A549 (cell line): ENCODE measurements at places on chromosomes 2 and 18.

GRCh38 chr18:13003466-13003896 is 12.3 kb downstream of the CEP192 start:
- DNase-seq: peak; percentile 86

DNA sequence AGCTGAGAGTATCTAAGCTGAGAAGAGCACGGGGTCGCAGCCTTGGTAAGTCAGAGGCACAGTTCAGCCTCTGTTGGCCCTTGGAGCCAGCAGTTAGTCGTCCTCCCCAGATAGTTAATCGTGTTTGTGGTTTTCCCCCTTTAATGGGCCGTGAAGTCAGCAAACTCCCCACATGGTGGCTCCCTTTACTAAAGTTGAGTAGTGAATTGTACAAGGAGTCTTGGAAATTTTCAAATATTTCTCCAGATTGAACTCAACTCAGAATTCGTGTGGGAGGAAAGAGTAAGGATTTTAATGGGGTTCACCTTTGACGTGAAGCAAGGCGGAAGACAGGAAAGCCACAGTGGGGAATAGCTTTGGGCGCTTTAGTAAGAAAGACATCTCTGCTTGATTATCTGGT is 2.4 kb upstream of the ADCYAP1 start:
- no peak for DNase-seq

DNA sequence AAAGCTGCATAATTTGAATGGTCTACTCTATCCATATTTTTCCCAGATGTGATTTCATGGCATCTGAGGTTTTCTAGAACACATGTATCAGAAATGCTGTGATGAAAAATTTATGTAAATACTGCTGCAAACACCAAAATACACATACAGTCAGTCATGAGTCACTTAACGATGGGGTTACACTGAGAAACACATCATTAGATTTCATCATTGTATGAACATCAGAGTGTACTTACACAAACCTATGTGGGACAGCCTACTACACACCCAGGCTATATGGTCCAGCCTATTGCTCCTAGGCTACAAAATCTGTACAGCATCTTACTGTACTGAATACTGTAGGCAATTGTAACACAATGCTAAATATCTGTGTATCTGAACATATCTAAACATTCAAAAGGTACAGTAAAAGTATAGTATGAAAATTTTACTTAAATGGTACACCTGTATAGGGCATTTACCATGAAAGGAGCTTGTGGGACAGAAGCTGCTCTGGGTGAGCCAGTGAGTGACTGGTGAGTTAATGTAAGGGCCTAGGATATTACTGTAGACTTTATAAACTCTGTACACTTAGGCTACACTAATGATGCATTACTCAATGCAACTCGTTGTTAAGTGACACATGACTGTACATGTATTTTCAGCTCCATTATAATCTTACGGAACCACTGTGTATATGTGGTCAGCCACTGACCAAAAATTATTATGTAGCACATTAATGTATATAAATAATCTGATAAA is 33.5 kb downstream of the PNO1 start:
- DNase-seq: peak; percentile 72

DNA sequence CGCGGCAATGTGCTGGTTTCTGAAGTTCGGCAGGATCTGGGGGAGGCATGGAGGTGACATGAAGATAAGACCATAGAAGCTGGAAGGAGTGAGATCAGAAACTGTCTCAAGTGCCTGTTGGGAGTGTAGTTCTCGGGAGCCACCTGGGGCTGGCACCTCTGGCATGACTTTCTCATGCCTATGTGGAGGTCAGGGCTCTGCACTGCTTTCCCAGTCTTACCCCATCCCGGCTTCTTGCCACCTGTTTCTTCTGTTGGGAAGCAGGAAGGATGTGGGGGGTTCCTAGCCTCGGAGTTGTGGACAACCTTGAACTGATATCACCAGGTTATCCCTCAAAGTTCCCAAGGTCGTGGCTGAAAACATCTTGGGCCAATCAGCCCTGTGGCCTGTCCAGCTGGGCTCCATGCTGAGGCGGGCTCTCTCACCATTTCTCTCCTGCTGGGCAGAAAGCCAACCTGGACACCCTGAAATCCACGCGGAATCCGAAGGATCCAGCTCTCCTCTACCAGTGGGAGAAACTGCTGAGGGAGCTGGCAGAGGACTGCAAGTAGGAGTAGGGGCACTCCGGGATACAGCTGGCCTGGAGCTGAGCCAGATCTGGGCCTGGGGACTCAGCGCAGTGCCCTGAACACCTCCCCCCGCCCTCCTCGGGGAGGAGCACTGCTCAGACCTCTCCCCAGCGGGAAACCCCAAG is 42.5 kb downstream of the FER1L5 start:
- DNase-seq: no peak

GRCh38 chr2:54677476-54678265 is 45.8 kb upstream of the EML6 start:
- no peak for DNase-seq

- DNase-seq: no peak
Measured at GRCh38 chr2:236261452-236261851, 2.8 kb downstream of the ASB18 start.

GRCh38 chr2:15890936-15891905 is 49.1 kb upstream of the MYCN start:
- peak; percentile 18 for DNase-seq

- no peak for DNase-seq
Measured at GRCh38 chr2:68762100-68762499, 27.5 kb downstream of the ARHGAP25 start.

DNA sequence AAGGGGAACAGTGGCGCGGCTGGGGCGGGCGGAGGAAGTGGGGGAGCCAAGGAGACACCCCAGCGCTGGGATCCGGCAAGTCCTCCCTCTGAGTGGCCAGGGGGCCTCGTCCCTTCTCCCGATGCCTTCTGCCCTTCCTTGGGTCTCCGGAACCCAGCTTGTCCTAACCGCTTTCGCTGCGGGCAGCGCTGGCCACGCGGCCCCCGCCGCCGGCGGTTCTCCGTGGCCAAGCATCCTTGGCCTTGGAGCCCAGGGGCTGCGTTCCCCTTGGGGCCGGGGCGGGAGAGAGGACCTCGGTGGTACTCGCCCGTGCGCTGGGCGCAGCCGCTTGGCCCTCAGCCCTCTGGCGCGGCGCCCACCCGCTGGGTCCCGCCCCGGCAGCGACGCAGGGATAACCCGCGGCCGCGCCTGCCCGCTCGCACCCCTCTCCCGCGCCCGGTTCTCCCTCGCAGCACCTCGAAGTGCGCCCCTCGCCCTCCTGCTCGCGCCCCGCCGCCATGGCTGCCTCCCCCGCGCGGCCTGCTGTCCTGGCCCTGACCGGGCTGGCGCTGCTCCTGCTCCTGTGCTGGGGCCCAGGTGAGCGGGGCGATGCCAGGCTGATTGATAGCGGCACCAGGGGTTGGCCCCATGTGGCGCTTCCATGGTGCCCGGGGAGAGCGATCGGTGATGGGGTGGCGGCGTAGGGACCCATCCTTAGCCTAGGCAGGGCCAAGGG is 128.7 kb downstream of the UXS1 start:
- DNase-seq: no peak

GRCh38 chr2:186531257-186531775 is 45.3 kb downstream of the ZC3H15 start:
- no peak for DNase-seq

DNA sequence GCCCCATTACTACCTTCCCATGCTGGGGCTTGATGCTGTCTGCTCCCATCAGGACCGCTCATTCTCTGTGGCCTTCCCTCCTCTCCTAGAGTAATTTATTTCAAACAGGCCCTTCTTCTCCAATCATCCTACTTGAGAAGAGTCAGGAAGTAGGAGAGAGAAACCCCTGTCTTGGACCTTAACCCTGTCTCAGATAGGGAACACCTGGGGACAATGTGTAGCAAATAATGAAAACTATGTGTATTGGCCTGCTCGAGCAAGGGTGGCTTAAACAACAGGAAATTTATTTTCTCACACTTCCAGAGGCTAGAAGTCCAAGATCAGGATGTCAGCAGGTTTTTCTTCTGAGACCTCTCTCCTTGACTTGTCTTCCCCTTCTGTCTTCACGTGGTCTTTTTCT is 26.6 kb upstream of the NEMP2 start:
- no peak for DNase-seq

DNA sequence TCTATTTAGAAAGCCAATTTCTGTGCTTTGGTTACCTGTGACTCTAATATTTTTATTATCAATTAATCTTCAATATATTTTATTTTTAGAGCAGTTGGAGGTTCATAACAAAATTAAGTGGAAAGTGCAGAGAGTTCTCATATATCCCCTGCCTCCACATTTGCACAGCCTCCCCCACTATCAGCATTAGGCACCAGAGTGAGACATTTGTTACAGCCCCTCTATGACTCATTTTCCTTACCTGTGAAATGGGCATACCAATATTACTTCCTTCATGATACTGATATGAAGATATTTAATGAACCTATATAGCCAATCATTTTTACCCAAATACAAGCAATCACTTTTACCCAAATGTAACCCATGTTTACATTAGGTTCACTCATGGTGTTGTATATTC is 34.0 kb upstream of the CYTIP start:
- no peak for DNase-seq

- peak; percentile 28 for DNase-seq
Measured at GRCh38 chr2:54524226-54524991, 68.3 kb downstream of the SPTBN1 start.

GRCh38 chr2:197358931-197359330 is 48.4 kb upstream of the ANKRD44 start:
- no peak for DNase-seq

GRCh38 chr2:101329026-101329425 is 20.5 kb upstream of the RNF149 start:
- DNase-seq: no peak

DNA sequence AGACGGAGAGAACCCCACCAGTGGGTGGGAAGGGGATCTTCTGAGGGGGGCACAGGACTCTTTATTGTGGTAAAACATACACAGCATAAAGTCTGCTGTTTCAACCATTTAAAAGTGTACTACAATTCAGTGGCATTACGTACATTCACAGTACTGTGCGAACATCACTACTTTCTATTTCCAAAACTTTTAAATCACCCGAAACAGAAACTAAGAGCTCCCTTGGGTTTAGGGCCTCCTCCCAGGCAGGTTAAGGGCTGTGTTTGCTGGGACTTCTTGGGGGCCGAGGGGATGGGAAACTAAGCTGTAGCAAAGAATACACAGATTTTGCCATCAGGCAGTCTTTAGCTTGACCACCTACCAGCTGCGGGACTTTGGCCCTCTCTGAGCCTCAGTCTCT is 242.0 kb downstream of the HAUS1 start:
- DNase-seq: no peak

GRCh38 chr2:204686406-204686805 is 141.1 kb downstream of the PARD3B start:
- DNase-seq: no peak

- no peak for DNase-seq
Measured at GRCh38 chr2:43332653-43333052, 106.2 kb upstream of the ZFP36L2 start.

GRCh38 chr2:69166812-69167468 is 154.0 kb downstream of the ANTXR1 start:
- DNase-seq: no peak

- no peak for DNase-seq
Measured at GRCh38 chr2:171882089-171882769, 11.8 kb downstream of the SLC25A12 start.

- DNase-seq: no peak
Measured at GRCh38 chr2:168635065-168635577, 167.3 kb upstream of the NOSTRIN start.

- DNase-seq: no peak
Measured at GRCh38 chr2:98388601-98389250, 42.5 kb downstream of the CNGA3 start.

DNA sequence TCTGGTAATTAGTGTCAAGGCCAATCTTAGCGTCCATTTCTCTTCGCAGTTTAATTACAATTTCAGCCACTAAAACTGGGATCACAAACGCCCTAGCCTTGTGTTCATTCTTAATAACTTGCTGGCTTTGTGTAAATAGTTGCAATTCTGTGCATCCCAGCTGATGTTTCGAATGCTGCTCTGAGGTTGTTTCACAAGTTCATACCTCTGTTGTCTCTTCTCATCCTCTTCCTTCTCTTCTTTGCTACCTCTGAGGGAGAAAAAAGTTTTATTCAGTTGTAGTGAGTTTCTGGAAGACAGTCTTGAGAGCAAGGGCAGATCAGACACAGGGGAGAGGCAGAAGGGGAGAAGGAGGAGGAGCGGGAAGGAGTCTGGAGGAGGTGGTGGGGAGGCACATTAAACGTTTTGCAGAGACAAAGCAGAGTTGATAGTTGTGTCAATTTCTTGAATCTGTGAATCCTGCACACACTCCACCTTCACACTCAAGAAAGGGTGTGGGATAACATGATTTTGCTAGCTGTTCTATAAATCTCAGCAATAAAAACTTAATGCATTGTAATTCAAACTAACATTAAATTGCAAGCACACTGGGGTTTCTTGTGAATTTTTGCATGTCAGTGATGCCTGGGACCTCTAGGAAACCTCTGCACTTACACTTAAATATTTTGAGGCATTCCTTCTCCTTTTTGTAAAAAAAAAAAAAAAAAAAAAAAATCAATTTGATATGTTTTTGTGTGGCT is 6.8 kb downstream of the MEIS1 start:
- no peak for DNase-seq

DNA sequence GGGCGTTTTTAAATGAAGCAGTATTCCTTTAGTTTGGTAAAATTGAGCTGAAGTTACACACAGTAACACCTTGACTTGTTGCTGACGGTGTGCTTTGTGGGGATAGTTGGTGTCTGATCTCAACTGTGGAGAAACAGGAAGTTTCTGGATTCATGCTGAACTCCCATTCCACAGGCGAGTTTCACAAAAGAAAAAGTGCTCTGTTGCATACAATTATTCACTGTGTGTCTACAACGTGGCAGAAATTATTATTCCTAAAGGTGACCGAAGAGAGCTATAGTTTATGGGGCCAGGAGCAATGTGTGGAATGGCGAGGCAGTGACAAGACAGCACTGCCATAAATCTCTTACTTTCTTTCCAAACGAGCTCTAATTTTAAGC is 463 bp upstream of the CABYR start:
- DNase-seq: no peak

DNA sequence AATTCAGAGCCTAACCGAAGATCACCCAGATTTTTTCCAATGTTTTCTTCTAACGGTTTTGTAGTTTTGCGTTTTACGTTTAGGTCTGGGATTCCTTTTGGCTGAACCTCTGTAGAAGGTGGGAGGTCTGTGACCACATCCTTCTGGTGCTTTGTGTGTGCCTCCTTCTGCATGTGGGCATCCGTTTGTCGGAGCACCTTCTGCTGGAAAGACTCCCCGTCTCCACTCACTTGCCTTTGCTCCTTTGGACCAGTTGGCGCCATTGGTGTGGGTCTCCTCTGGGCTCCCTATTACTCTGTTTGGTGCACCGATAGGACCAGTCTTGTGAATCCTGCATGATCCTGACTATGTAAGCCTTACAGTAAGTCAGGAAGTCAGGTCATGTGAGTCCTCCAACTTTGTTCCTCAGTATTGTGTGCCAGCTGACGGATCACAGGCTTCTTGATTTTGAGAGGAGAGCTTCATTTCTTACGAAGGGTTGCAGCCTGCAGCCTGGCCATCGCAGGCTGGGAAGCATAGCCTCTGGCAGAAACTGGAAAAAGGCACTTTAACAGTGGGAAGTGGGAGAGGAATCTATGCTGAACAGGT is 13.6 kb downstream of the AQP12A start:
- no peak for DNase-seq

- peak; percentile 52 for DNase-seq
Measured at GRCh38 chr2:176126929-176127773, 2.4 kb upstream of the HOXD8 start.

- no peak for DNase-seq
Measured at GRCh38 chr18:44687421-44687820, 6.7 kb downstream of the SETBP1 start.
